Activated naive CD4-positive, alpha-beta T cell treated with anti-CD3 and anti-CD28 coated beads, Interleukin-2, amount 50 U/mL, for 72 hours (primary cell): ENCODE measurements at places on chromosomes 2 and 18. TPM values are rescaled to one million over a fixed set of nuclear protein-coding genes. Genes with fewer than 3 reads are reported as not detected.

GRCh38 chr2:85584857-85585780 is 888 bp downstream of the VAMP5 start:
- DNase-seq, result no peak

DNA sequence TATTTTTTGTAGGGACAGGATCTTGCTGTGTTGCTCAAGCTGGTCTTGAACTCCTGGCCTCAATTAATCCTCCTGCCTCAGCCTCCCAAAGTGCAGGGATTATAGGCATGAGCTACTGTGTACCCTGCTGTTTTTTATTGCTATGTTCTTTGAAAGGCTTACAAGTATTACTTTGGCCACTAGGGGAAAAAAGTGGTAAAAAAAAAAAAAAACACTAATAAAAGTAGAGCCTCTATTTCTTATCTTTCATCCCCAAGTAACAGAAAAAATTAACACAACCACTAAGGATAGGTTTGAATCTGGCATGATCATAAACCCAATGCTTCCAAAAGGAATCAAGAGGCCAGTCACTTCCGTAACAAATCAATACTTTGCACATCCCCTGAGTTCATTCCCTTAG is 11.6 kb downstream of the NOL10 start:
- no peak for DNase-seq

DNA sequence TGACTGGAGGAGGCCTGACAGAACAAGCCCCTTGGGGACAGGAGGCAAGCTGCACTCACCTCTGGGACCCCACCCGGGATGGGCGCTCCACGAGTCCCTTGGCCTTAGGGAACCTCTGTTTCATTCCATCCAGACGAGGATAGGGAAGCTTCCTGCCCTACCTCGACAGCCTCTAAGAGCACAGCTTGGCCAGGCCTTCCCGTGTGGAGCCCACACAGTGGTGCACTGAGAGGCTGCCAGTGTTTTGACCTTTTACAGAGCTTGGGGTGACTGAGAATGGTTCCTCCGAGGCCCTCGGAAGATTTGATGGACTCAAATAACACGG is 91.4 kb upstream of the SMAD7 start:
- DNase-seq, result no peak

DPP4 gene
- 42.0 TPM for total RNA-seq
